ENCODE measurements at places on chromosomes 1 and 21.
A peak's percentile ranks its signal among the peaks of the same experiment; 100 is the strongest.

GRCh38 chr1:232893481-232894313, 56.7 kb upstream of the NTPCR start:
- no peak for DNase-seq

- no peak for DNase-seq
These were observed 44.6 kb downstream of the WASF2 start for GRCh38 chr1:27445177-27445936.

- DNase-seq = no peak
These were observed 17.4 kb downstream of the C1QB start for GRCh38 chr1:22670352-22670975.

- DNase-seq = no peak
These were observed 183.1 kb downstream of the ZSCAN20 start for GRCh38 chr1:33655496-33655895.

DNA sequence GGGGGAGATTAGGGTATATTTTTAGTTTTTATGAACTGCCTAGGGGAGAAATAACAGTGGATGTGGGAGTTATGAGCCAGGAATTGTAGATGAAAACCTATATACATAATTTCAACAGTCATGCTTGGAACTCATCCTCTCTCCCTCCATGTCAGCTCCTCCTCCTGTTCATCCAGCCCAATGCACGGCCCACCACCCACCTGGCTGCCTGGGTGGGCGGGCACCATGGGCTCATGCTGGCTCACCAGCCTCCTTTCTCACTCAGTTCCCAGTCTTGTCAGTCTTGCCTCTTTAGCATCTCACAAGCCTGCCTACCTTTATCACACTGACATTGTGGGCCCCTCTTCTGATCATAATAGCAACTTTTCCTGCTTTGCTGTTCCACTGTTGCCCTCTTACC, 336.0 kb downstream of the DISC1 start:
- DNase-seq = no peak

- DNase-seq = no peak
These were observed at the start of gene GBP3 for GRCh38 chr1:89022167-89022959. TSS of gene GBP3 (minus strand) at chr1:89022866. CDS start at chr1:89020721, 2,145 bp downstream.

- DNase-seq = no peak
These were observed 3.9 kb downstream of the LINGO4 start for GRCh38 chr1:151801310-151801820.

GRCh38 chr1:172547071-172547470, 14.1 kb downstream of the SUCO start:
- DNase-seq = no peak

DNA sequence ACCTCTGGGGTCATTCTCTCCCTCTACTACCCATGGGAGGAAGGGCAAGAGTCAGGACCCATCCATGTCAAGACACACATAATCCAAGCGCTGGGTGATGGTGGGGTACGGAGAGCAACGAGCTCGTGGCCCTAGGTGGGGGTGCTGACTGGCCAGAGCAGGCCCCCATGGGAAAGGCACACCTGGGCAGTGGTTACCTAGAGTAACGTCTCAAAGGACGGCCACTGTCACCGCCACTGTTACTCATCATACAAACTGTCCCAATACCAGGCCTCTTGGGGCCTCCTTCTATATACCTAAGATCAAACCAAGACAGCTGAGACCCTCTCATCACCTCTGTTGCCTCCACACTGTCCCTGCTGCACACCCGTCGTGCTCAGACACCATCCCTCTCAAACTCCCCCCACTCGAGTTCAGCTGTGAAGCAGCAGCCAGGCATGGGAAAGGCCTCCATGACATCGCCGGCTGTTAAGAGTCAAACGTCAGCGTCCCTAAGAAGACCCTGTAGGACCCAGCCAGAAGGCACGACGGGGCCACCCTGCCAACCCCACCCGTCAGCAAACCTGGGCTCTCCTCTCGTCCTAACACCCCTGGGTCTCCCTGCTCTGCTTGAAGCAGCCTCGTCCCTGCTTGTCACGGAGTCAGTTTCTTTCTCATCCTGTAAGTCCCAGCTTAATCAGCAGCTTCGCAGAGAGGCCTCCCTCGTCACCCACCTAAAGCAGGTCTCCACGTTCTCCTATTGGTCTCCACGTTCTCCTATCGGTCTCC, 15.3 kb downstream of the NPHP4 start:
- DNase-seq = no peak

GRCh38 chr1:170676628-170677027, 12.7 kb downstream of the PRRX1 start:
- no peak for DNase-seq

DNA sequence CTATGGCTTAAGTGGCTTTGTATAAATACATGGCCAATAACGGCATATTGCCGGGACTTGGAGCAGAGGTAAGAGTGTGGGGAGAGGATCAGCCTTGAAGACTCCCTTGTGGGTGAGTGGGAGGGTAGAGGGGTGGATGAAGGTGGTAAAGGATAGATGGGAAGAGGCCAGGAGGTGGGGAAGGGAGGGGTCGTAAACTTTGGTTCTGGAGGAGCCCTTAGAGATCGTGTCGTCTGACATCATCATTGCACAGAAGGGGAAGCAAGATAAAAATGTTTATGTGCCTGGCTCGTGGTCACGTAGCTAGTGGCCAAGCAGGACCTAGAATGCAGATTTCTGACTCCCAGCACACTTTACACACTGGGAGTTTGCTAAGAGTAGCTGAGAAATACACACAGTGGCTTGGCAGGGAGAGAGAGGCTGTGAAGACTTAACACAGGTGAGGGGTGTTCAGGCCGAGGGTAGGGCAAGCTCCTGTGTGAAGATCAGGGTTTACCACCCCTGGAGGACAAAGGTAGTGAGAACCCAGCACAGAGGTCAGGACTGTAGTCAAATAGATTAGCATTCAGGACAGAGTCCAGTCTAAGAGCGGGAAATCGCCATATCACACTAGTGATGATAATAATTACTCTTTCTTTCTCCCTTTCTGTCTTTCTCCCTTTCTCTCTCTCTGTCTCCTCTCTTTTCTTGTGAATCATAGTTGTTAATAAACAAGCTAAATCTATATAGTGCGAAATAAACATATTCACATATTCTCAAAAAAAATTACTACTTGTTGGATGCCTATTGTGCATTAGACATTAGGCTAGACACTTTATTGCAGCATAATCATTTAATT, 75.5 kb downstream of the LRRC8D start:
- no peak for DNase-seq

DNA sequence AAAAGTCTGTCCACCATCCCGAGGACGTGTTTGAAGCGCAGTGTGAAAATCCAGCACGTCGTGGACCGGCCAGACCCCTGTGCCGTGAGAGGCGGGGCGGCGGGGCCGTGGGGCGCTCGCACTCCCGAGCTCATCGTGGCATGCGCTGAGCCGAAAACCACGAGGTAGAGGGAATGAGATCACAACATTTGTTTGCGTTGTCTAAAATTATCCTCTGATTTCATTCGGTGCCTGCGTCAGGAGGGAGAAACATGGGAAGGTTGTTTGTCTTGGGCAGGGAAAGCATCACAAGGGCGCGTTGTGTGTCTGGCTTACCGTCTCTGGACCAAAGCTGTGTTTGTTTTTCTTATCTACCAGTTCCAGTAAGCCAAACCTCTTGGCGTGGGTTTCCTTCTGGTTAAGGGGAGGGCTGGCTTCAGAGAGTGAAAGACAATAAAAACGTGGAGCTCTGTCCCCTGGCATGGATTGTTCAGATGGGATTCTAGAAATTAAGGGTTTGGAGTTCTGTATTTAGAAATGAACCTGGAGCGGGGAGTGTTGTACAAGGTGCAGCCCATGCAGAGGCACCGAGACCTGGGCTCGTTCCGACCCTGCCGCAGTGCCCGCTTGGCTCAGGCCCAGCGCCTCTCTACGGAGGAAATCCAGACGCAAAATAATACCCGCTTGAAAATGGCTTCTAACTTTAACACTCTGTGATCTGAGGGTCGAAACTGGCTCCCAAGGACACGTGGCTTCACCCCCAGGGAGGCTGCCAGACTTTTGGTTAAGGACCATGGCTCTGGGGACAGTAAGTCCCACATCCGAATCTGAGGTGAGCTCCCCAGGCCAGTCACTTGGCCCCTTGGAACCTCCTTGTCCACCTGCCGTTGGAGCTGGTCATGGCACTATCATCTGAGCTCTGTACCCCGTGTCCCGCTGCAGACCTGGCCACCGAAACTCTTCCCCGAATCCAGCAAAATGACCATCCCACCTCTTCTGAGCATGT, 68.7 kb upstream of the FAM3B start:
- DNase-seq = no peak

DNA sequence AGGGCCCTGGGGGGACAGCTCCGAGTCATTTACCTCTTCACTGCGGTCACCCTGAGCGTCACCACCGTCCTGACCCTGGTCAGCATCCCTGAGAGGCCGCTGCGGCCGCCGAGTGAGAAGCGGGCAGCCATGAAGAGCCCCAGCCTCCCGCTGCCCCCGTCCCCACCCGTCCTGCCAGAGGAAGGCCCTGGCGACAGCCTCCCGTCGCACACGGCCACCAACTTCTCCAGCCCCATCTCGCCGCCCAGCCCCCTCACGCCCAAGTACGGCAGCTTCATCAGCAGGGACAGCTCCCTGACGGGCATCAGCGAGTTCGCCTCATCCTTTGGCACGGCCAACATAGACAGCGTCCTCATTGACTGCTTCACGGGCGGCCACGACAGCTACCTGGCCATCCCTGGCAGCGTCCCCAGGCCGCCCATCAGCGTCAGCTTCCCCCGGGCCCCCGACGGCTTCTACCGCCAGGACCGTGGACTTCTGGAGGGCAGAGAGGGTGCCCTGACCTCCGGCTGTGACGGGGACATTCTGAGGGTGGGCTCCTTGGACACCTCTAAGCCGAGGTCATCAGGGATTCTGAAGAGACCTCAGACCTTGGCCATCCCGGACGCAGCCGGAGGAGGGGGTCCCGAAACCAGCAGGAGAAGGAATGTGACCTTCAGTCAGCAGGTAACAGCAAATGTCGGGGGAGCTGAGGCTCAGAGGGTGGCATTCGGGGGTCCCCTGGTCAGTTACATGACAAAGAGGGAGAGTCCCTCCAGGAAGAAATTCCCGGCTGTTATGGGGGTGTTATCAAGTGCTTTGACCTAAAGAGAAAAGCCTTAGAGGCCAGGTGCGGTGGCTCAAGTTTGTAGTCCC, 12.6 kb downstream of the SLC45A1 start:
- no peak for DNase-seq

DNA sequence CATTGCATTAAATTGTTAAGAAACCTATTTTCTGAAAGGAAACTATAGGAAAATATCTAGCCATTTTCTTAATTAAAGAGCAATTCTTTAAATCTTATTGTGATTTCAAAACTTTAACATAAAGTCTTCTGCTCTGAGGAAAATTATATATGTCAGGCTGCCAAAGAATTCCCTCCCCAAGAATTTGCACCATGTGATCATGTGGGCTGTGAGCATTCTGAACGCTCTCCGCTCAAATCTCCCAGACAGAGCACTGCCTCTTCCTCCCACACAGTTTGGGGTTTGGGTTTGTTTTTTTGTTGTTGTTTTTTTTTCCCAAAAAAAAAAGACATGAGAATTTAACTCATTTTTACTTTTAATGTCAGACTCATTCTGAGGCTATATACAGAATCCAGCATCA, 155.9 kb upstream of the PALMD start:
- no peak for DNase-seq

DNA sequence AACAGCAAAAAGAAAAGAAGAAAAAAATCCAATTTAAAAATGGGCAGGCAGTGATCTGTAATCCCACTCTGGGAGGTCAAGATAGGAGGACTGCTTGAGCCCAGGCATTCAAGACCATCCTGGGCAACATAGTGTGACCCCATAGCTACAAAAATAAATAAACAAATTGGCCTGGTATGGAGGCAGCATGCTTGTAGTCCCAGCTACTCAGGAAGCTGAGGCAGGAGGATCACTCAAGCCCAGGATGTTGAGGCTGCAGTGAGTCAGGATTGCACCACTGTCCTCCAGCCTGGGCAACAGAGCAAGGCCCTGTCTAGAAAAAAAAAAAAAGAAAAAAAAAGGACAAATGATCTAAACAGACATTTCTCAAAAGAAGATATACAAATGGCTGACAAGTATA, 99.6 kb downstream of the EIF4G3 start:
- peak; percentile 22 for DNase-seq

DNA sequence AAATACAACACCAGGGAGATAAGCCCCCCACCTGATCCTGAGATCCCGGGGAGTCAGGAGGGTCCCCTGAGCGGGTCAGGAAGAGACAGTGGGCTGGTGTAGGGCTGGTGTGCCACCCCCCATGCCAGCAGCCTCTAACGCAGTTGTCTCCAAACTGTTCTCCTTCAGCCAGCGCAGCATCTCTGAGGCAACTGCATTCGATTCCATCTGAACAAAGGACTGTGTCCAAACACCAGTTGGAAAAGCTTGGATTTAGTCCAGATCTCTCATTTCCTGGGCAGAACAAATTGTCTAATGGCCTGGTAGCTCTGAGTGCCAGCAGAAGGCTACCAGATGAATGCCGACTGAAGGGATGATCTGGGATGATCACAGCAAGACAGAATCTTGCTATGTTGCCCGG, 44.1 kb upstream of the EIF4G3 start:
- no peak for DNase-seq

DNA sequence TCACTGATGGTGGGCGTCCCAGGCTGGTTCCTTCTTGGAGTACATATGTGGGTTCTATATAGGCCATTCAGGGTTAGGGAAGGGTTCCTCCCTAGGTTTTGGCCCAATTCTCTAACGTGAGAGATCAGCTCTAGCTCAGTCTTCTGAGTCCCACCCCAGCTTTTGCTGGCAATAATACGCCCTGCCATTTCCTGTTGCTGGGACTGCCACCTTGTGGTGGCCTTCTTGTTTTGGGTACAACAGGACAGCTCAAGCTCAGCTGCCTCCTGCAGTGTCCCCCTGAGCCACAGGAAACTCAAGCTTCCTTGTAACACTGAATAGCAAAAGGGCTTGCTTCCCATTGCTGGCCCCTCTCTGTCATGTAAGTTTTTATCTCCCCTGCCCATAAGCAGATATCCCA, 77.8 kb downstream of the BACH1 start:
- peak; percentile 48 for DNase-seq

DNA sequence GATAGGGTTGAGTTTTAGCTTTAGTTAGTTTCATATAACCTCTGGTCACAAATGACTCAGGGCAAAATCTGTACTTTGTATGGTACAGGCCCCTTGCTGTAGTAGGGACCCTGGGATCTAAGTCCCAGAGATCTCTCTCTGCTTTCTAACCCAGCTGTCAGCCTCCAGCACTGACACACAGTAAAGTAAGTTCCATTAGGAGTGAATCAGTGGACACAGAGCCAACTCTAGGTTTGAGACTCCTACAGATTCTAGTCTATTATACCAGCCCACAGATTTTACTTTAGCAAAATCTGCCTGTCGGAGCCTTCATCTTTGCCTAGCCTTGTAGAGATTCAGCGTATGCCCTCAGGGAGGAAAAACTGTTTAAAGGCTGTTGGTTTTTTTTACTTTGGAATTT, 52.5 kb downstream of the ANGPTL1 start:
- DNase-seq = no peak

- DNase-seq = peak; percentile 59
These were observed 936 bp downstream of the ZBTB21 start for GRCh38 chr21:42009018-42009830.

DNA sequence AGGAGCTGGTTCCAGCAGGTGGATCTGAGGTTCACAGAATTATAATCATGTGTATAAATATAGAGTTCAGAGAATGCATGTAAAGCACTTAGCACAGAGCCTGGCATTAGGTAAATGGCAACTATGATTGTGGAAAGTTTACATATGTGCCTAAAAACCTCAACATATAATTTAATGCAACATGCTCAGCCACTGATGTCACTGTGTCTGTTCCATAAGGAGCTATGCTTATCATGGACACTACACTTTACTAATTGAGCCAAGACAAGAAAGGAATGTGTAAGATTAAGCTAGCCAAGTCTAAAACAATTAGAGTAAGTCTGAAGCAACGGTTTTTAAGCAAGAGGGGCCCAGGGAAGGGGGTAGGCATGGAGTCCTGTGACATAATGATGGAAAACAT, 61.5 kb downstream of the GNG12 start:
- no peak for DNase-seq

All from CD4-positive, alpha-beta T cell treated with Interleukin-15 for 1 hour (primary cell).